ENCODE measurements at places on chromosomes 13 and 19.

DNA sequence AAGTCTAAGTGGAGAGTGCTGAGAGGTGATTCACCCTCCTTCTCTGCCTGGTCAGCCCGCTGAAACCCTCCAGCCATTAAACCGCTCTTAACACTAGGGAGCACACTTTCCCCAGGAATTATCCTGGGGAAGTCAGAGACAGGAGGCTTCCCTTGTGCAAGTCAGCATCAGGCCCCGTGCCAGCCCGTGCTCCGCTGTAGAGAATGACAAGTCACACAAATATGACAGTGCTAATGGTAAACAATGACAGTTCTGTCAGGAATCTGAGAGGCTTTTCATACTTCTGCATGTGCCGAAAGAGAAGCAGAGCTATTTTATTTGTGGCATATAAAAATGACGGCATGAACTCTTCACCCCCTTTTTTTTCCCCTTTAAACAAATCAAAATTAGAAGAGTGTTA lies 816.9 kb upstream of the SLC10A2 start:
- peak; percentile 97 for DNase-seq

- no peak for DNase-seq
Measured at GRCh38 chr13:57716295-57716694, 84.8 kb downstream of the PCDH17 start.

- DNase-seq, result no peak
Measured at GRCh38 chr13:36839981-36840380, 21.0 kb downstream of the RFXAP start.

GRCh38 chr13:80123945-80124344 lies 217.0 kb downstream of the SPRY2 start:
- no peak for DNase-seq

- DNase-seq, result no peak
Measured at GRCh38 chr13:94170145-94170571, 309.3 kb downstream of the DCT start.

DNA sequence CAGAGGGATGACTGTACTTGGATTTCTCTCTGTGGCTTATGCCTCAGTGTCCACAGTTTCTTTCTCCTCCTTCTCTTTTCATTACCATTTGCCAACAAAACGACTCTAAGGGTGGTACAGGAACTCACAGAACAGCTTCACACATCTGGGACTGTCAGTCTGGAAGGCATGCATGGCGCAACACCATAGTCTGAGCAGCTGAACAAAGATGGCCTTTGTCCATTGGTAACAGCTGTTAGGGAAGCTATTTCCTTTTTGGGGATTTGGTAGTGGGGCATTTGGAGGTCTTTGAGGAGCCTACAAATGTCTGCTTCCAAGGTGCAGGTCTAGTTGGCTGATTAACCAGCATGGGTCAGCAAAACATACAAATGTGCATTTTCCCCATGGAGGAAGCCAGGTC lies 81.4 kb upstream of the PCDH8 start:
- no peak for DNase-seq

DNA sequence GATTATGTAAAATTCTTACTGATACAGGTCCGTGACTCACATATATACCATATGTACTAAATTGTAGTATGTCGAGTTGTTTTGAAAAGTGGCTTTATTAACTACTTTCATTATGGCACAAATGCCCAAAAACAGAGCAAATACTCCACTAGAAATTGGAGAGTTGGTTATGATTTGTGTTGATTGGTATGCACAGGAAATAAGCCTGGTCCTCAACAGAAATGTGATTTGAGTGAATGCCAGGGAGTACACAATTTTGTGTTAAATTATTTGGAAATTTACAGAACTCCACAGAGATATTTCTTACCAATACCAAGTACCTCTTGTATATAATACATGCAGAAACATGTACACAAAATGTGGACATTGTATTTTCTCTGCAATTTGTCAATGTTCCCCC lies 676.7 kb downstream of the PCDH9 start:
- DNase-seq, result peak; percentile 15
